WERI-Rb-1 (cell line): ENCODE measurements at places on chromosomes 5 and 9.

DNA sequence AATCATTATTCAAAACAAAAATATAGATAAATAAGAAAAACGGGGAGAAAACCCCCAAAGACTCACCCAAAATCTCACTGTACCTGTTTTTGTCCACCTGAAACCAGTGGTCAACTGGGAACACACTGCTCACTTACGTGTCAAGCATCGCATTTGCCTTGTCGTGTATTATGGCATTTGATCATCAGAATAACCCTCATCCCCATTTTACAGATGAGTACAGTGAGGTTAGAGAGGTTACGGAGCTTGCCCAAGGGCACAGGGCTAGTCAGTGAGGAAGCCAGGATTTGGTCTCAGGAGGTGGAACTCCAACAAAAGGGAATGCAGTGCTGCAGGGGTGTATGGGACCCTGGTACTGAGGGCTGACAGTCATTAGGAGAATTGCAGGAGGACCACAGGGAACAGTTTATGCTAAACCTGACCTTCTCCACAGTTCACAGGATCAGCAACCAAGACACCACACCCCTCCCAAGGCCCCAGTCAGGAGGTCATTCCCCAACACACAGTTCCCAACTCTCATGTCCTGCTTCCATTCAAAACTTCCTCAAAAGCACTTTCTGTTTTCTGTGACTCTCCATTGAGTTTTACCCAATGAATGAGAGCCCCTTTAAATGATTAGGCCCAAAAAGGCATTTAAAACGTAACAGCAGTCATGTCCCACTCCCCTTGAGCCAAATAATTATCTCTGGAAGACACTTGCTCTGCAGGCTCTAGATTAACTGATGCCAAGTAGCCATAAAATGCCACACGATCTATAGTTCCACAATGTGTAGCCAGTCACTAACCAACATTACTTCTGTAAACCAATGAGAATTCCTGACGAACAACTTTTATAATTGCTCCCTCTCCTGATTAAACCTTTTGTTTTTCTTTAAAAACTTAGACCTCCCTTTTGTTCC, 50.8 kb downstream of the CTSL start:
- DNase-seq, result no peak

- DNase-seq, result no peak
Observed at GRCh38 chr9:127981559-127982121, 851 bp upstream of the EEIG1 start.

DNA sequence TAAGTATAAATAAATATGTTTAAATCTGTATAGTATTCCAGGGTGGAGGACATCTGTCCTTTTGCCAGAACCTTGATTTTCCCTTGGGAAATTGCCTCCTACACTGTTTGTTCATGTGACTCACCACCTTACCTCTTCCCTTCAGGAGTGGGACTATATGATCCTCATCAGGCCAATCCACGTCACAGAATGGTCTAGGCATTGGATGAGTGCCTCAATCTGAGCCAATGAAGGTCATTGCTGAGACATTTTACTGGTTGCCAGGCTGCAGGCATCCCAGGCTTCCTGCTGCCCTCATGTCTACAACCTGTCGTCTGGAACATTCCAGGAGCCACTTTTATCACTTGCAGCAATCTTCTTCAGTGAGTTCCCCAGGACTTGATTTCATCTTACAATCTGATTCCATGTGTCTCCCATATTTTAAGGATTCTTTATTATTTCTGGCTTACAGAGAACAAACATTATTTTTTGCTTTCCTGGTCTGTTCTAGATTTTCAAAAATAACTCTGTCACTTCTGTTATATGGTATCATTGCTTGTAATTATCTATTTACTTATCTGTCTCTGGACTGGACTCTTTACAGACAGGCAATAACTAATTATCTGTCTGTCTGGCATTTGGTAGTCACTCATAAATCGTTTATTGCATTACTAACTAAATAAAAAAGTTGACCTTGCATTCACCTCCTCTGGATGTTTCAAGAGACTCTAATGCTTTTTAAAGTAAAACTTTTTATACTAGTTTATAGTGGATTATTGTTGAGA, 107.3 kb upstream of the APC start:
- no peak for DNase-seq

- no peak for DNase-seq
Observed at GRCh38 chr5:83472213-83472507, 616 bp downstream of the VCAN start.

GRCh38 chr9:98251551-98251950, 3.9 kb downstream of the TBC1D2 start:
- no peak for DNase-seq

- DNase-seq, result no peak
Observed at GRCh38 chr5:16582081-16582480, 34.7 kb downstream of the RETREG1 start.

GRCh38 chr9:128191406-128192046, at the start of gene CIZ1:
Gene CIZ1 (minus strand): TSS chr9:128191572. CDS start chr9:128190857, 715 bp downstream.
- DNase-seq, result peak; percentile 83

GRCh38 chr9:135884328-135885035, 22.9 kb downstream of the CAMSAP1 start:
- DNase-seq, result no peak

DNA sequence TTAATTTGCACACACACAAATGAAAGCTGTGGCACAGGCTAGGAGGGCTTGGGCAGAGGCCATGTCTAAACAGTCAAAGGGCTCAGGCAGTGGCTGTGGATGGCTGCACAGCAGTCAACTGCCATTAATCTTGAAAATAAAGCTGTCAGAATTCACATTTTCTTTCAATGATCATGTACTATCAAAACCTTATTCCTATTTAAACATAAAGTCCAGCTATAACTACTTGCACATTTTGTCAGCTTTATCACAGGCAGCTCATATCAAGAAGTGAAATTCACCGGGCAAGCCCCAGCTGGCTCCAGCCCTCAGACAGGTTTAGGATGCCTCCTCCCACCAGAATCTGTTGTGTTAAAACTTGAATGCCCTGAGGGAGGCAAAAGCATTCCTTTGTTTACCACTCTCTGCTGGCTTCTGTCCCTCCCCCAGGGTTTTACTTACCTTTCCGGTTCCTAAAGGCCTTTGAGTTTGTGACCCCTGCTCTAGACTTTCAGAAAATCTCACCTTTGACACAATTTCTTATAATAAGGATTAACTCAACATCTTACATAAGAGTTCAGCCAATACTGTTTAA, 54.9 kb upstream of the GRAMD2B start:
- no peak for DNase-seq

GRCh38 chr5:22889720-22890119, 36.6 kb upstream of the CDH12 start:
- no peak for DNase-seq
